ENCODE measurements at places on chromosomes 13 and 19.

GRCh38 chr19:46404055-46404752 is 9.2 kb downstream of the CCDC8 start:
- no peak for DNase-seq

GRCh38 chr13:95457294-95457693 is 95.2 kb upstream of the CLDN10 start:
- no peak for DNase-seq

GRCh38 chr19:5498830-5499550 is 43.8 kb downstream of the ZNRF4 start:
- no peak for DNase-seq

- DNase-seq: no peak
Measured at GRCh38 chr13:30714629-30715371, 20.5 kb upstream of the ALOX5AP start.

- DNase-seq: no peak
Measured at GRCh38 chr13:66139701-66140100, 1090.4 kb downstream of the PCDH9 start.

DNA sequence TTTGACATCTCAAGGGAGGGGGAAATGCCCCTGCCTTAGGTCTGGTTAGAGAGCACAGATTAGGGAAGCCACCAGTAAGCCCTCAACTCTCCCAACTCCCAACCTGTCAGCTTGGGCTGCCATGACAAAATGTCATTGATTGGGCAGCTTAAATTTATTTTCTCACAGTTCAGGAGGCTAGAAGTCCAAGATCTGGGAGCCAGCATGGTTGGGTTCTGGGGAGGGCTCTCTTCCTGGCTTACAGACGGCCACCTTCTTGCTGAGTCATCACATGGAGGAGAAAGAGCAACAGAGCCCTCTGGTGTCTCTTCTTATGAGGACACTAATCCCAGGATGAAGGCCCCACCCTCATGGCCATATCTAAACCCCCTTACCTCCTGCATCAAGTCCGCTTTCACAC is 24.2 kb downstream of the C19orf12 start:
- no peak for DNase-seq

GRCh38 chr19:3125900-3126524 is 9.8 kb upstream of the GNA15 start:
- DNase-seq: no peak

DNA sequence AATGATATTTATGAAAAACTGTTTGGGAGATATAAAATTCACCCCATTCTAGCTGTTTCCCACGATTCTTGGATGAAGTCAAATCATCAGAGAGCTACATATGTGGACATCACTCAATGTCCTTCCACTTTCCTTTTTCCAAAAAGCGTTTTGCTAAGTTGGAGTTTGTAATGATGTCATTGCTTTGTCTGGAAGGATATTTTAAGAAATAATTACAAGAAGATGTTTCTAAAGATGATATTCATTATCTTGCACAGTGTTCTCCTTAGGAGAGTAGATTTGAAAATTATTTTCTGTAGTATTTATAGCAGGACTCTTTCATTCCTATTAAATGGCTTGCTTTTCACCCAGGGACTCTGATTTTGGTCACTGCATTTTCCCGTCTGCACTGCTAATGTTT is 851.2 kb downstream of the EFNB2 start:
- DNase-seq: no peak

DNA sequence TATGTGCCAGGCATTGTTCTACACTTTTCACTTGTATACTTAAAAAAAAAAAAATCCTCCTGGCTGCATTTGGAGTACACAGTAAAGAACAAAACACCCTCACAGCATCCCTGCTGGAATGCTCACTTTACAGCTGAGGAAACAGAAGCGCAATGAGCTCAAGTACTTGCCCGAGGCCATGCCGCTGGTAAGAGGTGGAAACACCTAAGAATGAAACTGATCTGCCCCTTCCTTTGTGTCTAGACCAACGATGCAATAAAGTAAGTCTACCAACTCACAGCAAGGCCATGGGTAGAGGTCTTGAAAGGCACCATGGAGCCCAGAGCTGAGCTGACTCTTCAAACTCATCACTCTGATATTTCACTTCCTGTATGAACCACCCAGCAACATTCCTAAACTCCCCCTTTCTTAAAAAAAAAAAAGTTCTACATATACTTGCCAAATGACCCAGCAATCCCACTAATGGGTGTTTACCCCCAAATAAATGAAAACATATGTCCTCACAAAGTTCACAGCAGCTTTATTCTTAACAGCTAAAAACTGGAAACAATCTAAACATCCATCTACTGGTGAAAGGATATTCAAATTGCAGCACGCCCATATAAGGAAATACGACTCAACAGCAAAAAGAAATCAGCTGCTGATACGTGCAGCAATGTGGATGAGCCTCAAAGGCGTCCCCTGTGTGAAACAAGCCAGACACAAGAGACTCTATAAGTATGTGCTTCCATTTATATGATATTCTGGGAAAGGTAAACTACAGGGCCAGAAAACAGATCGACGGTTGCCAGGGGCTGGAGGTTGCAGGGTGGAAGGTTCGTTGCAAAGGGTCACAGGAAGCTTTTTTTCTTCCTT is 236.6 kb upstream of the MAB21L1 start:
- DNase-seq: no peak

DNA sequence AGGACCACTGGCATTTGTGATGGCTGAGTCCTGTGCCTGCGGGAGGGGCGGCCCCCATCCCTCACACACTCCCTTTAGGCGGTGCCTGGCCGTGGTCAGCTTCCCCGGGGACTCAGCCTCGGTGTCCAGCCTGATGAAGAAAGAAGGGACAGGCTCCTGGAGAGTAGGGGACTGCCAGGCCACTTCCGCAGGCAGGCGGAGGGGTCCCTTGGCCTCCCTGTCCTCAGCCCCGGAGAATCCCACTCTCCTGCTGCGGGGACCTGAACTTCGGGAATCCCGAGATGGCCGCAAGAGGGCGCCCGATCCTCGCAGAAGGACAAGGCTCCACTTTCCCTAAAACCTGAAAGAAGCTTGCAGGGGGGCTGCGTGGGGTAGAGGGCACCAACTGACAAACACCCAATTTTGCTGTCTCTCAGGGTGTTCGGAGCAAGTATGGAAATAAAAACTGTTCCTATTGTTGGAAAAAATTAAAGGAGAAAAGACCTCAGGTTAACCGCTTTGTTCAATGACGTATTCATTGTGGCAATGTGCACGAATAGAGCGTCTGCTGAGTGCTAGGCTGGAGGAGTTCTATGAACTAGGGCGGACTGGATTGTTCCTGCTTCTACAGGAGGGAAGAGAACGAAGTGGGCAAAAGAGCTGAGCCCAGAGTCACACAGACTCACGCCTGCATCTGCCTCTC is 297.3 kb downstream of the ZNF536 start:
- DNase-seq: no peak

DNA sequence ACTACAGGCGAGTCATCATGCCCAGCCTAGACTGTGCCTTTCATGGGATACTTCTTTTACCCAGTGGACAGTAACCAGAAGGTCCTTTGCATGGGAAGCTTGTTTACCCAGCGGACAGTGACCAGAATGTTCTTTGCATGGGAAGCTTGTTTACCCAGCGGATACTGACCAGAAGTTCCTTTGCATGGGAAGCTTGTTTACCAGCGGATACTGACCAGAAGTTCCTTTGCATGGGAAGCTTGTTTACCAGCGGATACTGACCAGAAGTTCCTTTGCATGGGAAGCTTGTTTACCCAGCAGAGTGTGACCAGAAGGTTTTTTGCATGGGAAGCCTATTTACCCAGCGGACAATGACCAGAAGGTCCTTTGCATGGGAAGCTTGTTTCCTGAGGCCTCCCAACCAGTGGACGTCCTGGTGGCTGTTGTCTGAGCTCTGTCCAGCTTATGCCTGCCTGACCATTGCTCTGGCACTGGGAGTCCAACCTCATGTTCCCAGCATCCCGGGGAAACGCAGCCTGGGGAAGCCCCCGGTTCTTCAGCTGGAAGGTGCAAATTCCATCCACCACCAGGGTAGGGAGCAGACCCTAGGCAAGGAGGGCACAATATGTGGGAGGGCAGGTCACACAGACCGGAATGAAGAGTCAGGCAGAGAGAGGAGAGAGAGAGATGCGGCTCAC is 41.6 kb upstream of the PDCD5 start:
- DNase-seq: no peak

DNA sequence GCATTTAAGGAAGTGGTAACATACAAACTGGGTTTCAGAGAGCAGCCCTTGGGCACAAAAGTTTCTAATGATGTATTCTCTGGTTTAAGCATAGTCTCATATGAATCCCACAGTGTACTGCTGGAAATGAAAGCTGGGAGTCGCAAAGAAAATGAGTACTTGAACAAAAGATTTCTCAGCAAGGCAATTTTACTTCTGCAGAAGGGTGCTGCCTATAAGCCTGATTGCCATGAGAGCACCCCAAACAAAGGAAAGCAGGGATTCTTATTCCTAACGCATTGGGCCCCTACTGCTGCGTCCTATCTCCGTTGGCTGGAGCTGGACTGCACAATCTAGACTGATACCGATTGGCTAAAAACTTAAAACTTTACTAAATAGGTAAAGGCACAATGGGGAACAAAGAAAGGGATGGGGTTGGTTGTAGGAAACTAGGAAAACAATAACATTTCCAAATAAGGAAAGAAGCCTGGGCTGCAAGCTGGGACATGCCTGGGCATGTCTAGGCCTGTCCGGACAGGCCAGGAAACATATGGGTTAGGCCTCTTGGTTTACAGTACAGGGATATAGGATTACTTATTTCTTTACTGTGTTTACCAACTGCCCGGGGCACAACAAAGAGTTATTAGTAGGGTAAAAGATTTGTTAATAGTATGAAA is 27.4 kb upstream of the VN1R4 start:
- no peak for DNase-seq

DNA sequence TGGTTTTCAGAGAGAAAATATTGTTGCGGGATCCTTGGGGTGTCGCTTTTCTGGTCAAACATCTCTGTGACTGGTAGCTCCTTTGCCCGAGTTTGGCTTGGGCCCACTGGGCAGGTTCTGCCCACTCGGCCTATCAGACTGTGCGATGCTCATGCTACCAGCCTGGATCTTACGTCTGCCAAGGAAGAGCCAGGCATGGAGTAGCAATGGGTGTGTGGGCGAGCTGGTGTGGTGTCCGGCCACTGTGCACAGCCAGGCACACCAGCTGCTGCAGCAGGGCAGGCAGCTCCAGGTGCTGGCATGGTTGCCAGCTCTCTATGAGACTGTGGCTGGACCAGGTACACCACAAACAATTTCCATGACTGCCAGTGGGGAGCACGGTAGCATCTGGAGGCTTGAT is 1351.8 kb upstream of the PCDH20 start:
- DNase-seq: no peak

DNA sequence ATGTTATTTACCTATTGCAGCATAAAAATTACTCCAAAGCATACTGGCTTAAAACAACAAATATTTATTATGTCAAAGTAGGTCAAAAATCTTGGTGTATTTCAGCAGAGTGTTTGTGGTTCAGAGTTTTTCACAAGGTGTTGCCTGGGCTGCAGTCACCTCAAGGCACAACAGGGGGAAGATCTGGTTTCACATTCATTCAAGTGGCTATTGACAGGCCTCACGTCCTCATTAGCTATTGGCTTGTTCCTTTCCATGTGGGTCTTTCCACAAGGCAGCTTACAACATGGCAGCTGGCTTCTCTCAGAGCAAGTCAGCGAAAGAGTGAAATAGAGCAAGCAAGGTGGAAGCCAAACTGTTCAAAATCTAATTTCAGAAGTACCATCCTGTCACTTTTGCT is 602.9 kb downstream of the OLFM4 start:
- DNase-seq: no peak

GRCh38 chr19:40686882-40687524 is 3.4 kb downstream of the NUMBL start:
- no peak for DNase-seq

GRCh38 chr19:45137179-45137761 is 23.5 kb downstream of the NKPD1 start:
- peak; percentile 95 for DNase-seq

GRCh38 chr13:46804391-46804815 is 7.4 kb upstream of the ESD start:
- DNase-seq: no peak

DNA sequence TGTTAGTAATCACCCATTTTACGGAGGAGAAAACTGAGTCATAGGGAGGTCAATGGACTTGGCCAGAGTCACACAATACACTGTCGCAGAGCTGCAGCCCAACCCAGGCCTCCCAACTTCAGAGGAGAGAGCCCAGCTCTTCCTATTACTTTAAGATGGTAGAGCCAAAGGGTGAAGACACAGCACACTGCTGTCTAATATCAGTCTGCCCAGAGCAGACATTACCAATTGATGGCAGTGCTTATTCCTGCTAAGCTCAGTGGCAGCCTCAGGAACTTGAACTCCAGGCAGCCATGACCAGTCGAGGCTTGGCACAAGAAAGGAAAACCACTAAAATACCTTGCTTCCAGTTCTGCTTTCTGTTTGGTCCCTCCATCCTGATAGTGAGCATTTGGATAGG is 18.4 kb downstream of the TMEM150B start:
- no peak for DNase-seq

DNA sequence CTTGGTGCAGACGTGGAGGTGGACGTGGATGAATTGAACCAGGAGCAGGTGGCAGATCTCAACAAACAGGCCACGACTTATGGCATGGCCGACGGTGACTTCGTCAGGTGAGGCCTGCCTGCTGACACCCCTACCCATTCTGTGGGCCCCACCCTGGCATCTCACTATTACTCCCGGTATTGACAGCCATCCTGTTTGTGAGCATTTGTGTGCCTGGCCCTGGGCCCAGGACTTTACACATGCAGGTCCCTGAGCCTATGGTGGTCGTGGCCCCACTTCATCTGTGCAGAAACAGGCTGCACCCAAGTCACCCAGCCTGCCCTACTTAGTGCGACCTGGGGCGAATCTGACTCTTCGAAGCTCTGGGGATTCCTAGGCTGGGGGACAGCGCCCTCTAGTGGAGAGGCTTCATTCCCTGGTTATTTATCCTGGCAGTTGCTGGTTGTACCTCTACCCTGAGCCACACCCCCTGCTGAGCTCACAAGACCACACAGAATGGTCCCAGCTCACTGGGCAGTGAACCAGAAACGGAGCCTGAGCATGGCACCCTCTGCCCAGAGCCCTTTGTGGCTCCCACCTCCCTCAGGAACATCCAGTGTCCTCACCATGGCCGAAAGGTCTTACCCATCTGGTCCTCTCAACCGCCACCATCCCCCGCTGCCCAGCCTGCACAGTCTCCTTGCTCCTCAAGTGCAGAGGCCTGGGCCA is 16.9 kb downstream of the ZNF296 start:
- peak; percentile 24 for DNase-seq

DNA sequence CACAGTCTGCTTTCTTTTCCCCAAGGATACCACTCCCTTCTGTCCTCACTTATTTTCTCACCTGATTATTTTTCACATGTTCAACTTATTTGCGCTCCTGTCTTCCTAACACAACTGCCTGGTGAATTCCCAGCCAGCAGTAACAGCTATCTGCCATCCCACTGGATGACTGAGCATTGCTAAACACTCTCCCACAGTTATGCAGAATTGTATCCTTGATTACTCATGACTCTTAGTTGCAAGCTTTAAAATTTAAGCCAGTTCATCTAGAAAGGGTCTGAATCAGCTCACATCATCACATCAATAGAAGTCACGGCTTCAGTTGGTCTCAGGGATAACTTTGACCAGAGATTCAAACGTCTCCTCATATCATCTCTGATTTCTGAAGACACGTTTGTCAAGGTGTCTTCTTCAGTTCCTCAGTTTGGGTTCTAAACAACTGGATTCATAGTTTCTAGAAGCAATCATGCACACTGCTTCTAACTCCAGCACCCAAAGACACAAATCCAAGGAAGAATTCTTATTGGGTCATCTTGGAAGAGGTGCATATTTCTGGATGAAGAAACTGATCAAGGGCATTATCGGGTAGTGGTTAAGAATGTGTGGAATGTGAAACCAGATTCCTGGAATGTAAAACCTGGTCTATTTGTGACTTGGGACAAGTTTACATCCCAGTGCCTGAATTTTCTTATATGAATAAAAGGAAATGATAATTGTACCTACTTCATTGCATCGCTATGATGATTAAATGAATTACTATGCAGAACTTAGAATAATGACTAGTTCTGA is 13.9 kb upstream of the DACH1 start:
- DNase-seq: no peak

Measured in NCI-H2081 treated with DMSO at 0.1 percent for 48 hours (cell line).